ENCODE measurements at places on chromosomes 7 and 10. TPM values are rescaled to one million over a fixed set of nuclear protein-coding genes. Genes with fewer than 3 reads are reported as not detected.

The PARD3 gene
- total RNA-seq = 27.7 TPM

The OIT3 gene
- not detected for total RNA-seq

The PHYHIPL gene
- total RNA-seq = not detected

The CPA2 gene
- 2.2 TPM for total RNA-seq

The ITPRID1 gene
- total RNA-seq = not detected

The STK31 gene
- 0.10 TPM for total RNA-seq

Measured in mesenteric fat pad (tissue), 1 donor.